Stimulated activated CD8-positive, alpha-beta memory T cell treated with anti-CD3 and anti-CD28 coated beads, Interleukin-4, amount 100 ng/mL, for 1 hour (primary cell): ENCODE measurements at places on chromosomes 7 and 10.

DNA sequence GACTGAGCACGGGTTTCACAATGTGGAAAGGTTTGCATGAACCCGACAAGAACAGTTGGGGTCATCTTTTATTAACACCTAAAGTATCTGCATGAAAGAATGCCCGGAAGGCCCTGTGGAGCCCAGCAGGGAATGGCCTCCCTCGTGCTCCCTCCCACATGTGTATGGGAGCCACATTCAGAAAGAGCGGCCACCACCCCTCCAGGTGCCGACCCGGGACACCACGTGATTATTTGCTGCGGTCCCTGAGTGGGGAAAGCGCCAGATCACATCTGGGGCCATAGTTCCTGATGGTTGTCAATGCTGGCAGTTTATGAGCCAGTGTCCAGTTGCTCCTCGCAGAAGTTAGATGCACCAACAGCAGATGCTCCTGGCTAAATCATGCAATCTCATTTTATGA is 571.4 kb downstream of the TCERG1L start:
- no peak for DNase-seq

GRCh38 chr7:32217341-32218153 is 147.3 kb upstream of the PDE1C start:
- no peak for DNase-seq

GRCh38 chr10:79995979-79996634 is 47.2 kb upstream of the SFTPD start:
- DNase-seq = no peak

- no peak for DNase-seq
Observed at GRCh38 chr7:157555313-157555712, 218.5 kb downstream of the DNAJB6 start.

- no peak for DNase-seq
Observed at GRCh38 chr7:253581-254336, 36.2 kb upstream of the FOXL3 start.

DNA sequence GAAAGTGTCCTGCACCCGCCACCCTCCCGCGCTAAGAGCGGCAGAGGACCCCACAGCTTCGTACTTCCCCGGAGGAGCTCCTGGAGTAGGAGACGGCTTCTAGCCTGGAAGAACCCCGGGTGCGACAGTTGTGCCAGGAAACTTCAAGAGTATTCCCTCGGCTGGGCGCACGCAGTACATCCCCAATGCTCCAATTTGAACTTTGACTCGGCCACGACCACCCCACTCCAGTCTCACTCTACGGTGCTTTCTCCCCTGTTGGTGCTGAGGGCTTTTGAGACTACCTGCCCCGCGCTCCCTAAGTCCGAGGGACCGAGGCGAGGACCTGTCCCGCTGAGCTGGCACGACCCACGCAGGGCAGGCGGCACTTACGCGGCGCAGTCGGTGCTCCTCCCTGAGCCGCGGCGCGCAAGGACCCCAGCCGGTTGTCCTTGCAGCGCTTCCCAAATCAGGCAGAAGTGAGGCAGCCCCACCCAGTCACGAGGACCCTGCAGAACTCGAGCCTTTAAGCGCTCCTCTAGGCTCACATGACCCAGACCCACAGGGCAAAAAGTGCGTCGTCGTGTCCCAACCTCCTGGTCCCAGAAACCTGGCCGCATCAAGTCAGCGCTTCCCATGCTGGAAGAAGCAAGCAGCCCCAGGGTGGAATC is at the start of gene CPVL:
Gene CPVL, minus strand, starts transcription at position 481 of the 650 bp plus-strand sequence. CDS start 25,476 bp downstream, outside the sequence.
- no peak for DNase-seq

GRCh38 chr10:112986544-112987190 is 36.6 kb downstream of the TCF7L2 start:
- no peak for DNase-seq

DNA sequence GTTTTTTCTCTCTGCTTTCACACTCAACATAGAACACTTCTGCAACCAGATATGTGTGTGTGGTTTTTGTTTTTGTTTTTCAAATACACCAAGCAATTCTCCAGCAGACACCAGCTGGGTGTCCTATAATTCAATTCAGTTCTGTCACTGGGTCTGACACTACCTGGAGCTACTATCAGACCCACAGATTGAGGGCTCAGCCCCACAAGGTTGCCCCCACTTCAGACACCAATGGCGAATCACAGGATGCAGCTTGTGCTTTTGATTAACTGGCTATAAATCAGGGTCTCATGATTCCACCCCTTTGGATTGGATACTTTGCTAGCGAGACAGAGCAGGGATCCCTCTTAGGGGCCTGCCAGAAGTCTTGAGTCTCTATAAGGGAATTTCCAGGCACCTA is 462.2 kb upstream of the NRP1 start:
- no peak for DNase-seq

DNA sequence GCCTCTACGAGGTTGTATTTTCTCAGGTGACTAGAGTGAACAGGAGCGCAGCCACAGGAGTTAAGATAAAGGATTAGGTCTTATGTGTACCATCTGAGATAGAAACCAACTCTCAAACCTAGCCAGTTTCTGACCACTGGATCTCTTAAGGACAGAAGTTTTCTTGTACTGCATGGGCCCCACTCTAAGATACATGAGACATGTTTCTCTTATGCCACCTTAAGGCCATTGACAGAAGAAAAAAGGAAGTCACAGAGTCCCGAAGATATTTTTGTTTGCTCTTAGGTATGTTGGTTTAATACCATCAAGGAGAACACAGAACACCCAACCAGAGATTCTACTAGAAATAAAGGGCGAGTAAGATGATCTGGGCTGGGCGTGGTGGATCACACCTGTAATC is 335.8 kb downstream of the FRMD4A start:
- no peak for DNase-seq

DNA sequence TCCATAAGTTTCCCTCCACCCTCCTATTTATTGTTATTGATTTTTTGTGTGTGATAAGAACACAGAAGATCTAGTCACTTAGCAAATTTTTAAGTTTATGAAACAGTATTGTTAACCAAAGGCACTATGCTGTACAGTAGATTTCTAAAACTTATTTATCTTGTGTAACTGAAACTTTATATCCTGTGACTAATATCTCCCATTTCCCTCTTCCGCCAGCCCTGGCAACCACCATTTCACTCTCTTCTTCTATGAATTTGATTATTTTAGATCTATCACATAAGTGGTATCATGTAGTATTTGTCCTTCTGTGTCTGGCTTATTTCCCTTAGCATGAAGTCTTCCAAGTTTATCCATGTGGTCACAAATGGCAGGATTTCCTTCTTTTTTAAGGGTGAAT is 144.3 kb upstream of the INHBA start:
- DNase-seq = no peak

GRCh38 chr7:136446751-136447150 is 421.7 kb upstream of the CHRM2 start:
- no peak for DNase-seq

- no peak for DNase-seq
Observed at GRCh38 chr10:27646604-27647175, 98.9 kb downstream of the MKX start.
